ENCODE measurements at places on chromosomes 11 and 22. TPM values are rescaled to one million over a fixed set of nuclear protein-coding genes. Genes with fewer than 3 reads are reported as not detected.

DNA sequence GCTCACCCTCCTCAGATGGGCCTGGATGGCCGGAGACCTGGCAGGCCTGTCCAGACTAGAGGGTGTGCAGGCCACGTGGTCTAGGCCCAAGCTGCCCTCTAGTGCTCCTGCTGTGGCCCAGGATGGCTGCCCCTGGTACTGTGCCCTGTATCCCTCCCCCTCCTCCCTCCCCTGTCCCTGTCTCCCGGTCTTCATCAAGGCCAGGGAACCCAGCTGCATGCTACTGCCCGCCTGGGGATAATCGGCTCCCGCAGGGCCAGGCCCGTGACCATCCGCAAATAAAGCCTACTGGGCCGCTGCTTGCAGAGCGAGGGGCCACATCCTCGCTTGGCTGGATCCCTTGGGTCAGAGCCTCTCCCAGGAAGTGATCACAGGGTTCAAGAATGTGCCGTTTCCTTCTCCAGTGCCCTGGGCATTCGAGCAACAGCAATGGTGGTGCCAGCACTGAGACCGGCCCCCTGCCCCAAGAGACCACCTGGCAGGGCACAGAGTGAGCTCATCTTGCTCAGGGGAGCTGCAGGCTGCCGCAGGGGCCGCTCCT, 51.1 kb downstream of the WNT7B start:
- no peaks in the 10 kb centered on the region for H3K27me3 ChIP-seq
- H3K4me1 ChIP-seq: no peaks in the 10 kb centered on the region
- H3K27ac ChIP-seq: no peak overlapping the region

DNA sequence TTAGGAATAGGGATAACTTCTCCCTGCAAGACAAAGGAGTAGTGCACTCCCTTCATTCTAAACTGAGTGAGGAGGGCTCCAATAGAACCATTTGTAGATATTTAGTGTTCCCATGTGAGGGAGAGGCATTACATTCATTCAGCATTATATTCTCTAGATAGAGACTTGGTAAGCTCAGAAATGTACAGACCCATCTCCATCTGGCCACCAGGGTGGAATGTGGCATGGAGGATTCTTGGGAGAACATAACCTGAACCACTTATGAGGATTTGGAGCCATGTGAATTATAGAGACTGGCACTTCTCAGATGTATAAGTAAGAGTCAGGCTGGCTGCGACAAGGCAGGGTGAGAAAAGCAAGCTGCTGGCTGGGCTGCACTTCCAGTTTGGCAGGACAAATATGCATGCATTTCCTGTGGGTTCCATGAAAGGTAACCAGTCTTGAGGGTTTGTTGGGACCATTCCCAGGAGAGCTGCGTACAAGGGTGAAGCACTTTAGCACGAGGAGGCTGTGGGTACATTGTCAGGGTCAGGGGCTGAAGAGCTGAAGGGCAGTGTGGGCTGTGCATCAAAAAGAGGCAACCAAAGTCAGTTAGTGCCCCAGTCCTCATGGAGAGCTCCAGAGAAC, 9.2 kb downstream of the RRP8 start:
- no peaks in the 10 kb centered on the region for H3K27me3 ChIP-seq
- H3K4me3 ChIP-seq: no peak overlapping the region
- DNase-seq: no peak
- H3K27ac ChIP-seq: no peak overlapping the region

DNA sequence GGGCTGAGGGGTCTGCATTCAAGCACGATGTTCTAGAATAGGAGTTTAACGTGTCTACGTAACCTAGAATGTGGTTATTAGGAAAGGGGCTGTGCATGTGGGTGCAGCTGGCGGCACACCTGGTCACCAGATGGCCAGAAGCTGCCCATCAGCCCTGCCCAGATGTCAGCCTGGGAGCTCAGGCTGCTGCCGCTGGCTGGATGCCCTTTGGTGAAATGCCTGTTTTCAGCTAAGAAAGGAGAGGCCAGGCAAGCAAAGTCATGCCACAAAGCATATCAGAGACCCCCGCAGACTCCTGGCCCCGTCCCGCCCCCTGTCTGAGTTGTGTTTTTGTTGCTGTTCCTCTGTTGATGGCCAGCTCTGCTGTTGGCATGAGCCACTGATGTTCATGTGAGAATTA, 11.3 kb upstream of the ADORA2A start:
- H3K27ac ChIP-seq: no peak overlapping the region
- no peak for DNase-seq
- H3K4me1 ChIP-seq: peaks cover 5% of the 10 kb centered on the region
- H3K36me3 ChIP-seq: no peaks in the 10 kb centered on the region

DNA sequence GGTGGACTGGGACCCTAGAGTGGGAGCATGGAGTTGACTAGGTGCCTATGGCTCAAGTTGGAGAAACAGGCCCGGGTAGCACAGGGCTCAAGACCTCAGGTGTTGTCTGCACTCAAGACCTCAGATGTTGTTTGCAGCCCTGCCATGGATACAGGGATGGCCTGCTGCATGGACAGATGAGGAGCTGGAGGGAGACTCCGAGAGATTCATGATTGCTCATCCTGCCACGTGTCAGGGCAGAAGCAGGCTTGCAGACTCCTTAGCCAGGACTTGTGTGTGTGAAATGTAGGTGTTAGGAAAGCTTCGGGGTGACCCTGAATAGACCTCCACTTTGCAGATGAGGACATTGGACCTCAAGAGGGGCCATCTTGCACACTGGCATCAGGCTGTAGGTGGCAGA, 921 bp downstream of the CCDC116 start:
- no peak overlapping the region for H3K27ac ChIP-seq
- peaks cover 5% of the 10 kb centered on the region for H3K4me1 ChIP-seq
- no peaks in the 10 kb centered on the region for H3K36me3 ChIP-seq
- H3K4me3 ChIP-seq: no peak overlapping the region
- no peak for DNase-seq

DNA sequence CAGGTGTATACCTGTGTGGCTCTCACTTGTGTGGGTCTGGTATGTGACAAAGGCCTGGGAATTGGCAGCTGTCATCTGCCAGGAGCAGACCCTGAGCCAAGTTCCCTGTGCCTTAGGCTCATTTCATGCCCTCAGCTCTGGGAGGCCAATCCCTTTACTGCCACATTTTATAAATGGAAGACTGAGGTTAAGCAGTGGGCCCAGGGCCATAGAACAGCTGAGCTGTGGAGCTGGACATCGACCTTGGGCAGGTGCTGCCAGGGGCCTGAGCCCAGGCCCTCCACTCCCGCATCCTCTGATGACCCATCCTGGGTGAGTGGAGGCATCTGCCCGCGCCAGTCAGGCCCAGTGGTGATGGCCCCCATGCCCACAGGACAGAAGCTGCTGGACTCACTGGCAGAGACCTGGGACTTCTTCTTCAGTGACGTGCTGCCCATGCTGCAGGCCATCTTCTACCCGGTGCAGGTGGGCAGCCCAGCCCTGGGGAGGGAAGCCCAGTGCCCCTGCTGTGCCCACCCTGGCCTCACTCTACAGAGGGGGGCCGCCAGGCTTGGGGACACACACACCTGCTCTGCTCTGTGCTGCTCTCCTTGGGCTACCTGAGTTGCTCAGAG, 20.9 kb upstream of the ARHGAP8 start:
- H3K36me3 ChIP-seq: peaks cover 3% of the 10 kb centered on the region
- DNase-seq: no peak
- peaks cover 23% of the 10 kb centered on the region for H3K4me1 ChIP-seq
- no peaks in the 10 kb centered on the region for H3K27me3 ChIP-seq

DNA sequence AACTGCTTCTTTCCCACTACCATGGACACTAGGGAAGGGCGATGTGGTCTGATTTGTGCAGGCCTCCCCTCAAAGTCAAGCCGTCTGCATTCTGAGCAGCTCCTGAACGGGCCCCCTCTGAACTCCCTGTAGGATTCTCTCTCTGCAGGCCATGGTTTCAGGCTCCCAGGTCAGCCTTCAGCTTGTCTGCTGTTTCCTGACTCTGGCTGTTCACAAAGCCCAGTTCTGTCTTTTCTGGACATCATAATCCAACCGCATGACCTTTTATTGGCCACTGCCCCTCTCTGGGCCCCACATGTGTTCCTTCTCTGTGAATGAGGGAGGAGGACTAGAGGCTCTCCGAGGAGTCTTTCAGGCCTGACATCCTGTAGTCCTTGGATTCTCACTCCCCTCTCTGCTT, 161.0 kb downstream of the FEZ1 start:
- peak overlapping the region; percentile 88 for H3K27ac ChIP-seq
- no peak for DNase-seq
- H3K27me3 ChIP-seq: no peaks in the 10 kb centered on the region
- H3K4me1 ChIP-seq: peaks cover 79% of the 10 kb centered on the region
- peak overlapping the region; percentile 67 for H3K4me3 ChIP-seq
- peaks cover 3% of the 10 kb centered on the region for H3K36me3 ChIP-seq

- H3K4me3 ChIP-seq: peak overlapping the region; percentile 82
- no peak for DNase-seq
- peaks cover 44% of the 10 kb centered on the region for H3K27me3 ChIP-seq
- no peaks in the 10 kb centered on the region for H3K36me3 ChIP-seq
These were observed 1.5 kb upstream of the IL17RA start for GRCh38 chr22:17083255-17083654.

- no peak overlapping the region for H3K4me3 ChIP-seq
- no peaks in the 10 kb centered on the region for H3K27me3 ChIP-seq
- H3K4me1 ChIP-seq: peaks cover 19% of the 10 kb centered on the region
- H3K36me3 ChIP-seq: peaks cover 3% of the 10 kb centered on the region
- no peak overlapping the region for H3K27ac ChIP-seq
These were observed 3.7 kb upstream of the IPO7 start for GRCh38 chr11:9380773-9381172.

- no peak for DNase-seq
- no peak overlapping the region for H3K27ac ChIP-seq
- no peaks in the 10 kb centered on the region for H3K4me1 ChIP-seq
- no peak overlapping the region for H3K4me3 ChIP-seq
- no peaks in the 10 kb centered on the region for H3K27me3 ChIP-seq
These were observed 27.5 kb downstream of the REXO2 start for GRCh38 chr11:114466742-114467141.

DNA sequence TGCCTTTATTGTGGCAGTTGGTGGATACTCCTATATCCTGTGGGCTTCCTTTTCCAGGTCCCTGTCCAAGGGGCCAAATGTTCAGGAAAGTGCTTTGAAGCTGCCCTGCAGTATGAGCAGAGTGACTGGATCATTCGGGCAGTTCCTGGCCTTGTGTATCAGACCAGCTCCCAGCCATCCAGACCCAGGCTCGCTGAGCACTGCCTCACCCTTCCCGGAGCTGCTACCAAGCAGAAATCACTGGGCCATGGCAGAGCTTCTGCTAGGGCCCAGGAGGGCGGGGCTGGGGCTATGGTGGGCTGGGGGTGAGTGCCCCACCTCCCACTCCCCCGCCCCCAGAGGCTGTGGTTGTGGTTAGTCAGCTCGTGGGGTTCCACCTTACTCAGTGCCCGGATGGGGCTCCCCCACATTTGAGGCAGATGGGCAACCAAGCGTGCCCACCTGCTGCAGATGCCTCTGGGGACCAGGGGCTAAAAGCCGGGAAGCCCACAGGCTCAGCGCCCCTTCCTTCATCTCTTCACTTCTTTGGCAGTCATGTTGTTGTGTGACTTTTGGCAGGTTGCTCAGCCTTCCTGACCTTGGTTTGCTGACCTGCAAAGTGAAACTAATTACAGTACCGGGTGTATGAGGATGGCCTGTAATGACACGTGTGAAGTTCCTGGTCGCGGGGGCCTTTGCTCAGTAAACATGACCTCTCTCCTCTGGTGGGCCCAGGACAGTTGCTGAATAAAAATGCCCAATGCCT, 2.1 kb upstream of the LRRC32 start:
- H3K4me3 ChIP-seq: no peak overlapping the region
- no peaks in the 10 kb centered on the region for H3K36me3 ChIP-seq
- peaks cover 18% of the 10 kb centered on the region for H3K4me1 ChIP-seq
- peaks cover 27% of the 10 kb centered on the region for H3K27me3 ChIP-seq
- no peak for DNase-seq

- H3K36me3 ChIP-seq: no peaks in the 10 kb centered on the region
- H3K27ac ChIP-seq: no peak overlapping the region
- no peaks in the 10 kb centered on the region for H3K27me3 ChIP-seq
These were observed 73.4 kb downstream of the WNT7B start for GRCh38 chr22:45903355-45904135.

DNA sequence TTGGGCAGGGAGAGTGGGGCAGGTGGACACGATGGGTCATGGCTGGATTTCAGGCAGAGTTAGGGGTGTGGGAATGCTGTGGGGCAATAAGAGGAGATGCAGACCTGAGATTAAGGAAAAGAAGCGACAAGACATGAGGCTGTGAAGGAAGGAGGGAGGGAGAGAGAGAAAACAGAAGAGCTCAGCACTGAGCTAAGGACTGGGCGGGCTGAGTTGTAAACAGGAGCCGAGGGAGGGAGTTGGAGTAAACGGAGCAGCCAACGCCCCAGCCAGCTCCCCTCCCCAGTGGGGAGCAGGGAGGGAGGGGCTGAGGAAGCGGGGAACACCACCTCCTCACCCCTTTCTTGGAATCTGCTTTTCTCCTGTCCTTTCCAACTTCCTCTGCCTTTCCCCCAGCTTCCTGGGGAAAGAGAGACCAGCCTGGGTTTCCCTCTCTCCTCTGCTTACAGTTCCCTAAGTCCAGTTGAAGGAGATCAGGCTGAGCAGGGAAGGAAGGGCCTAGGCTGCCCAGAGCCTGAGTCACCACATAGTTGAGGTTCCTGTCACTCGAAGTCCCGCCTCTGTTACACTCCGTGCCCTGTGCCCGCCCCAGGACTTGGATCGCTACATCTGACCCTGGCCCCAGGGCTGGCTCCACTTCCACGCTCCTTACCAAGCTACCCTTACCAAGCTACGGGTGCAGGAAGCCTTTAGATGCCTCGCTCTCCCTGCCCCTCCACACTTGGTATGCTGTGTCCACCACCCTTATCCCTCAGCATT, 6.7 kb upstream of the AHNAK start:
- peak overlapping the region; percentile 98 for H3K27ac ChIP-seq
- peaks cover 41% of the 10 kb centered on the region for H3K27me3 ChIP-seq
- H3K36me3 ChIP-seq: peaks cover 15% of the 10 kb centered on the region

DNA sequence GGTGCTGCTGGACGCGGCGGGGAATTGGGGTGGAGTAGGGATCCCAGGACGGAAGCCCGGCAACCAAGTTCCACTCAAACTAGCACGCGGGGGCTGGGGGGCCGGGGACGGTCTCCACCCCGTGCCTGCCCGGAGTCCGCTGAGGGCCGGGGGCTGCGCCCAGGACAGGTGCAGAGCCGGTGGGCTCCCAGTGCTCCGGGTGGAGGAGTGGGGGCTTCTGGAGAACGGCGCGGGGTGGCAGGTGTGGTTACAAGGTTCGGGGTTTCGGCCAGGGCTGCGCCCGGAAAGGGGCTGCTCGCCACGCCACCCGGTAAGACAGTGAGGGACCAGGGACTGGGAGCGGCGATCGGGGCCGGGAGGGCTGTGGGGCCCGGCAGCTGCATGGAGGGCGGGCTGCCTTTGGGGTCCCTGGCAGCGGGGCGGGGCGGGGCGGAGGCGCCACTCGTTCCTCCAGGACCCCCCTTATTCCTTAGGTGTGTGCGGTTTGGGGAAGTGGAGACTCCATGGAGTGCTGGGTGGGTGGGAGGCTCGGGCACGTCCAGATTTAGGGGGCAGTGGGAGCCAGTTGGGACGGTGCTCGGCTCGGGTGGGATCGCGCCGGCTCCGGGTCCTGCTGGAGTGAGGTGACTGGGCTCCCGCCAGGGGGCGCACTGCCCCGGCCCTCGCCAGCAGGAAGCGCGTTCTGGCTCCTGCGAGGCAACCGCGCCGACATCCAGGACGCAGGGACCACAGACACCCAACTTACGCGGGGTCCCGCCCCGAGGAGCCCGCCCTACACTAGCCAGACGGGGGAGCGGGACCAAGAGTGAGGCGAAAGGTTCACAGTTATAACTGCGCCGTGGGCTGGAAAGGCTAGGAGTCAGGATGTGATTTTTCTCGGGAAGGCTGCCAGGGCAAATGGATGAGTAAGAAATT, 868 bp downstream of the TSPAN18 start:
- peak overlapping the region; percentile 83 for H3K27ac ChIP-seq
- peaks cover 67% of the 10 kb centered on the region for H3K4me1 ChIP-seq
- H3K36me3 ChIP-seq: no peaks in the 10 kb centered on the region
- H3K27me3 ChIP-seq: no peaks in the 10 kb centered on the region
- H3K4me3 ChIP-seq: peak overlapping the region; percentile 86
- peak; percentile 82 for DNase-seq

The APOBEC3G gene
- 2.1 TPM for total RNA-seq

The SYT7 gene
- total RNA-seq: 4.1 TPM

The CNGA4 gene
- not detected for total RNA-seq

The CASP5 gene
- total RNA-seq: not detected

All from neural crest cell (in vitro differentiated cells).